Fibroblast of the aortic adventitia (primary cell): ENCODE measurements at places on chromosomes 6 and 20.
A peak's percentile ranks its signal among the peaks of the same experiment; 100 is the strongest.

- DNase-seq = no peak
These were observed 295.7 kb downstream of the PHACTR1 start for GRCh38 chr6:13012296-13012695.

GRCh38 chr20:61874421-61875068, 191.1 kb downstream of the TAF4 start:
- peak; percentile 1 for DNase-seq

- DNase-seq = no peak
These were observed 710.7 kb downstream of the EYS start for GRCh38 chr6:64996301-64996700.

DNA sequence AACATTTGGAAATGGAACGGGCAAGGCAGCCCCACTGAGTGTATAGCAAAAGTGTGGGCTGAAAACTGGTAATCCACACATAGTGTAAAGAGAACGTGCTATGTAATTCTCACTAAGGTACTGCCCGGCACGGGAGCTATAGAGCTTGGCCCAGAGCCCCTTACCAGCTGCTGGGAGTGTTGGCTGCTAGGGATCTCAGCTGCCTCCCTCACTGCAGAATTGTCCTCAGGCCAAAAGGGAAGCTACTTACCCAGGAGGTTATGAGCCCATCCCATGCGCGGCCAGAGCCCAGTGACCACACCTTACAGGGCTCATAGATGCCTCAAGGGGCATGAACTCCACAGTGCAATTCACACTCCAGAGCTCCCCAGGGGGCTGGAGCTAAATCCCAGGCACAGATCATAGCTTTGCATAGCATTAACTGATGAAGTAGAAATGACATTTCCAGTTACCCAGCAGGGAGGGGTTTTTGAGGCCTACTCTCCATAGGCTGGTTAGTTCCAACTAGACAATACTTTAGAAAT, 56.8 kb downstream of the LINC00237 start:
- DNase-seq = no peak

DNA sequence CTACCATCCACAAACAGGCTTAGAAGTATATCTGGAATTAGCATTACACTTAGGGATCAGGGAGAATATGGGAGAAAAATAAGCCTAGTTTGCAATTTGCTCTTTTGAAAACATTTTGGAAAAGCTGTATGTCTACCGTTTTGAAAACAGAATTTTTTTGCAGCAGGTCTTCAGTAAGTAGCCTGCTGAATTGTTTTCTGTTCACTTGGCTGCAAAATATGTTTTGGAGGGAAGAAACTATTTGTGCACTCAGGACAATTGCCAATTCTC, 39.6 kb downstream of the ILRUN start:
- peak; percentile 86 for DNase-seq

- no peak for DNase-seq
These were observed 19.0 kb downstream of the TBC1D20 start for GRCh38 chr20:443223-443775.

DNA sequence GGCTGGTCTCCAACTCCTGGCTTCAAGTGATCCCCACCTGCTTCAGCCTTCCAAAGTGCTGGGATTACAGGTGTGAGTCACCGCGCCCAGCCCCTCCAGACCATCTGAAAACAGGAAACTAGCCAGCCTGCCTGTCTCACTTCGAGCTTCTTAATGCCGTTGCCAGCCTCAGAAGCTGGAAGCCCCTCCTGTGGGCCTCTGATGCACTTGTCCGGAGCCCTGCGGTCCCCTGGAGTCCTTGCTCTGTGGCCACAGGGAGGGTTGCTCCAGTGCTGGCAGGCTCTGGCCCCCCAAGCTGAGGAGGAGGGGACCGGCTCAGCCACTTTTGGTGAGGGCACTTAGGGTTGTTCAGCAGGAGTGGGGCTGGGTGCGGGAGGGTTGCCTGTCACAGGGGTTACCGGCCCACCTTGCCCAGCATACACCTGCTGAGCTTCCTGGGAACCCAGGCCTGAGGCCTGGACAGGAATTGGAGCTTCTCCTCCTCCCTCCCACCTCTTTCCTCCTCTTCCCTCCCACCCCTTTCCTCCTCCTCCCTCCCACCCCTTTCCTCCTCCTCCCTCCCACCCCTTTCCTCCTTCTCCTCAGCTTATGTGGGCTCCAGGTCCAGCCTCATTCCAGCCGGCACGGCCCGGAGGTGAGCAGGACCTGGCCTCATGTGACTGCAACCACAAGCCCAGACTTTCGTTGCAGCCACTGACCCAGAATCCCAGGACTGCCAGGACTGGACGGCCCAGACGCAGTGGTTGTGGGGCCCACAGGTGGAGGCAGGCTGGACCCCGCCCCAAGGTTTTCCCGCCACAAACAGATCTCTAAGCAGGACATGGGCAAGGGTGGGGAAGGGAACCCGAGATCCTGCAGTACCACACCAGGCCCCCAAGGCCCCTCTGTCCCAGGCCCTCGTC, 9.4 kb upstream of the BIRC7 start:
- no peak for DNase-seq

DNA sequence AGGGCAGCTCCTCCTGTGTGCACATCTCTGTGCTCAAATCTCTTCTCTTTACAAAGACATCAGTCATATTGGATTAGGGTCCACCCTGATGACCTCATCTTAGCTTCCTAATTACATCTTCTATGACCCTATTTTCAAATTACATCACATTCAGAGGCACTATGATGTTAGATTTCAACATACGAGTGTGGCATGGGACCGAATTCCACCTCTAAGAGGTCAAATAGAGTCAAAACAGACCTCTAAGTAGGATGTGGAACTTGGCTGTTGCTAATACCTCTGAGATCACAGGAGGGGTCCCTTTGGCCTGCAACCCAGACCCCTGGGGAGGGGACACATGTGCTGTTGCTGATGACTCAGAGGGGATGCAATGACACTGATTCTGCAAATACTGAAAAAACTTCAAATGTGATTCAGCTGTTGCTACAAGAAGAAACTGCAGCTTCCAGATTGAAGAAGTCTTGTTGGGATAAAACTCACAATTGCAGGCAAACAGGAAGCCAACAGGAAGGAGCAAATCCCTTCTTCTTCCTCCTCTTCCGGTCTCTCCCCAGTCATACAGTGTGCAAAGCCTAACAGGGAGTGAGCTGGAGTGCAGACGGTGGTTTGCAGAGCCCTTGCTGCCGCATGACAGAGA, 216.2 kb downstream of the MYLK4 start:
- peak; percentile 16 for DNase-seq

DNA sequence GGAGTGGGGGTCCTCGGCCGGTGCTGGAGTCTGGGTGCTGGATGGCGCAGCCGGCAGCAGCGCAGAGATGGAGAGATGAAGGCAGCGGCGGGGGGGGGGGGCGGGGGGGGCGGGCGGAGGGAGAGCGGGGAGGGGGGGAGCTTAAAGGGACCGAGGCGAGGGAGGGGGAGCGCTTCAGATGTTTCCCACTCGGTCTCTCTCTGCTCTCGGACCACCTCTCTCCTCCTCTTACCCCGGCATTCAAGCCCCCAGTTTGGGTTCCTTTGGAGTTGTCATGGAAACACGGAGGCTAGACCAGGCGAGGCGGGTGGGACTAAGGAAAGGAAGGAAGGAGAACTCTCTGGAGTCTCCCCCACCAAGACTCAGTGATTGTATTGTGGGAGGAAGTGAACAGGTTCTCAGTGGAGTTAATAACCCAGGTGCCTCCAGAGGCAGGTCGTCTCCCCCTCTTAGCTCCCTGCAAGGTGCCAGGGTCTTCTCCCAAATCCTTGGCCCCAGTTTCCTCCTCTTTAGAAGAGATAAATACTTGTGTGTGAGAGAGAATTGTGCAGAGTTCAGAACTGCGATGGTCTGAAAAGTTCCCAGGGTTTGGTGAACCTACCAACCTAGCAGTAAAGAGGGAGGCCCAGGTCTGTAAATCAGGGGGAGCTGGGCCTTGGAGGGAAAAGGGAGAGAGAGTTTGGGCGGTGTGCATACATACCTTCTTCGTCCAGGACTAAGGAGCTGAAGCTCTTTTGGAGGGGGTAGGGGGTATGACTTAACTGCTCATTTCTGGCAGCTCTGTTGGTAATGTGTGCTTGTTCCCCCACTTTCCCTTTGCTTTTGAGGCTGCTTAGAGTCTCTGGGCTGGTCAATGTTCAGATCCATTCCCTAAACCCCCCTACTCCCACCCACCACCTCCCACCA, at the start of gene PRRT1:
Gene PRRT1 (minus strand): TSS at position 77 of the 906 bp plus-strand sequence. CDS start 112 bp downstream, outside the sequence.
- DNase-seq = peak; percentile 17

DNA sequence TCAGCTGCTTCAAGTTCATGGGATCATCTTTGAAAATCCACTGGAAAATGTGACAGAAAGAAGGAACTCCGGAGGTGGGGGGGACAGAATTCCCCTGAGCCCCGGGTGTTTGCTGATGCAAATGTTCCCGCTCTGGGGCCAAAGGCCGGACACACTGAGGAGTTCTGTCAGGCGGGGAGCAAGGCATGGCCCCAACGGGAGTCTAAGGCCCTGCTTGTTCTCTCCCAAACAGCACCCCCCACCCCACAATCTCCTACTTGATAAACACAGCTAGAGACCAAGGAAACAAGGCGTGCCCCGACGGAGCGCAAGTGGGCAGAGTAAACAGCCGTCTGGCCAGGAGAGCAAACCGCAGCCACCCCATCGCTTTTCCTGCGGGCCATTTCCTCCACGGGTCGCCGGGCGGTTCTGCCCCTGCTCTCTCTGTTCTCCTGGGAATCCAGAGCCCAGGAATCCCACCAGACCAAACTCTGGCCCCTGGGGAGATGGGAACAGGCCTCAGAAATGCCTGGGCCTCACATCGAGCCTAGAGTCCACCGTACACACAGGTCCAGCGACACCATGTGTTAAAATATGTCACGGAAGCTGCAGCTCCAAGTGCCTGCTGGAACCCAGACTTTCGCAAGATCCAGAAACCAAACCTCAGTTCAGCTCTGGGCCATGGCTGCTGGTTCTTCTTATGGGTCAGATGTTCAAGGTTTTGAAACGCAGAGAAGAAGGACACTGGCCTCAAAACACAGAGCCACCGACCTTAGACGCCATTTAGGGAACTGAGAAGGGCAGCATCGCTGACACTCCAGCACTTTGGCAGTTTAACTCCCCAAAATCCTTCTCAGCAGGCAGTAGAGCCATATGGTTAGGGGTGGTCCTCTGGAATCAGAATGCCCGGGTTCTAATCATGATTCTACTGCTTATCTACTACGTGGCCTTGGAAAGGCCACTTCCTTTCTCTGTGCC, 104.2 kb downstream of the PREX1 start:
- no peak for DNase-seq

DNA sequence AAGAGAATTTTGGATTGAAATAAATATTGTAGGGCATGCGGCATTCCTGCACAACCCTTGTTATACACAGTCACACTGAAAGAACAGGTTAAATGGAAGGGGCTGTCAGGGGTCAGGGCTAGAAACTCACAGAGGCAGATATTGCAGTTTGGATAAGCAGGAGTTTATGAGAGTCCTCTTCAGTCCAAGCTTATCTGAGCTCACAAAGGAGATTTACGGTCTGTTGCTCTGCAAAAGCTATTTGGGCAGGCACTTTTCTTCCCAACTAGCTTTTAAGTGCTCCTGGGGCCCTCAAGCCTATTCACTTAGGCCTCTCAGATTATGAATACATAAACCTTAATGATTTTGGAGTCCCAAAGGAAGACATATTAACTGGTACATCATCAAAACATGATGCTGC, 156.2 kb downstream of the SOX4 start:
- no peak for DNase-seq

DNA sequence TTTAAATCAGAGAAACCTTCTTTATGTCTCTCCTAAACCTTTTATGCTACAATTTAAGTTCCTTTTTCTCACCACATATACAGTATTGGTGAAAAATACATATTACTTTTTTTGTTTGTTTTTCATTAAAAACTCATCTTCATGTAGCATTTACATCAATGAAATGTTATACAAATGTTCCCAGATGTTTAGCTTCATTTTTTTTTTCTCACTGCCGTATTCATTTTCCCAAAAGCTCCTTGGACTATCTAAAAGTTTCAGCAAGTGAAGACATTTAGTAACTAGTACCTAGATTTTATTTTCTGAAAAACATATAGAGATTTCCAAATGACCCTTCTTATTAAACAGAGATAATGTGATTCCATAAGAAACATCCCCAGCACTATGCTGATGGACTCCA, 128.9 kb downstream of the BMP5 start:
- no peak for DNase-seq

GRCh38 chr6:130453230-130453629, 87.4 kb downstream of the TMEM200A start:
- peak; percentile 65 for DNase-seq

- no peak for DNase-seq
These were observed 30.4 kb upstream of the FKBP1A start for GRCh38 chr20:1423206-1423605.

DNA sequence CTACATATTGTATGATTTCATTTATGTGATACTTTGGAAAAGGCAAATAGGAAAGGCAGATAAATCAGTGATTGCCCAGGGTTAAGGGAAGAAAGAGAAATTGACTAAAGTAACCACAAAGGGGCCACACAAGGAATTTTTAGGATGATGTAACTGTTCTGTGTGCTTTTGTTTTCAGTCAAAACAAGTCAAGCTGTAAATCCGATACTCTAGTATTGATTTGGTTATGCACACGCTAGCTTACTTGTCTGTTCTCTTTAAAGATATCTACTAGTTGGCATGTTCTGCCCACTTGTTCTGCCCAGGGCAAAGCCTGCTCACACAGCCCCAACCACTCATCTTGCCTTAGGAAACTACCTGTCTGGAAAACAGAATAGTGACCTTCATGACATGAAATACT, 6.4 kb downstream of the FBXL4 start:
- DNase-seq = no peak

GRCh38 chr6:106178900-106179299, 92.8 kb downstream of the PRDM1 start:
- DNase-seq = no peak

- DNase-seq = no peak
These were observed 100.2 kb downstream of the AHI1 start for GRCh38 chr6:135397172-135397952.

DNA sequence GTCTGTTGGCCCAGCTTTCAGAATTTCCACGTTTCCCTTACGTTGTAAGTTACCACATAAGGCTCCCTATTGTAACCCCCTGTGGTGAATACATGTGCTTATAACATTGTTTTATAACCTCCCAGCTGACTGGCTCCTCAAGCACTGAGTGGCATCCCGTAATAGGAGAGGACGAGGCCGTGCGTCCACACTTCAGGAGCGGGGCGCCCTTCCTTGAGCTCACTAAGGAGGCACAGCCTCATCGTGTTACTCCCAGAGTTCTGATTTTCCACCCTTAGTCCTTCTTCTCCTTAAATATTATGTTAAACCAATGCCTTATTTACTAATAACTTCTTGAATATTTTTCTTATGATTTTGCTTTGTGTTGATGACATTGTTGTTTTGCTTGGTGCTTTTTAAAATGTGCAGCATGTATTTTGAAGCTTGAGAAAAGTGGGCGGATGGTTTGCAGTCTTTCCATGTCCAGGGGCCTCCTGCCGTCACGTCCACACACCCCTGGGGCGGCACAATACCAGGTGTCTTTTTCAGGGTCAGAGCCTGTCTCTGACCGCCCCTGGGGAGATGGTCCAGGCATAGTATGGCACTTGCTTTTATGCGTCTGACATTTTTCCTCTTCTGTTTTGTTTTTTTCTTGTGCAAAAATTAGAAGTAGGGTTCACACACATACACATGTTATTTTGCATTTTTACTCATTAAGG, 181.8 kb downstream of the DLL1 start:
- no peak for DNase-seq

GRCh38 chr6:11242711-11243110, 10.2 kb upstream of the NEDD9 start:
- peak; percentile 25 for DNase-seq

- DNase-seq = peak; percentile 12
These were observed 4.5 kb upstream of the GPSM3 start for GRCh38 chr6:32196682-32197616.

- DNase-seq = no peak
These were observed 184.2 kb downstream of the DHX35 start for GRCh38 chr20:39146394-39146793.
